NCI-H2227 treated with DMSO at 0.1 percent for 48 hours (cell line): ENCODE measurements at places on chromosomes 3 and 15.

DNA sequence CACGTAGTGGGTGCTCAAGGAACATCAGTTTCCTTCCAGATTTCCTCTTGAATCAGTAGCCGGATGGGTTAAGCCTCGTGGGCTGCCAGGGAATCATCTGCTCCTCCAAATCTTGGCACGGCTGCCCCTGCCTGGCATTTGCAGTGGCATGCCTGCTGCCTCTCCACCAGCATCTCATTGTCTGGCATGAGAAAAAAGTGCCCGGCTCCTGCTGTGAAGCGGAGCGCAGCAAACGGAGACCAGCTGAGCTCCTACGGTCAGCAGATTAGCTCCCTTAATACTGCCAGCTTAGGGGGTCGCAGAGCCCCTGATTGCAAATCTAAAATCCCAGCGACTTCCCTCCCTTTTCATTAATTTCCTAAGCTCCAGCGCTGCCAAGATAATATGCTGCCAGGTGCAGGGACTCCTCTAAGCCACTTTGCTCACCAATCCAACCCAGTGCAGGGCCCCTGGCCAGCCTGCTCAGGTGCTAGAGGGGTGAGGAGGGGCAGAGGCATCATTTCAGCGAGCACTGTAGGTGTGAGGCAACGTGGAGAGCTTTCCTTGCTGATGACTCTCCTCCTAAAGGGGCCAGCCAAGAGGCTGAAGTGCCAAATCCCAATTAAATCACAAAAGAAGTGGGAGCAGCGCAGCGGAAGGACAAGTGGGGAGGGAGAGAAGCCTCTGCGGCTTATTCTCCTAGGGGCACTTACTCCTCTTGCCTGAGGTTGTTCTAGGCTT is 49.6 kb upstream of the ST8SIA2 start:
- peak; percentile 28 for DNase-seq

DNA sequence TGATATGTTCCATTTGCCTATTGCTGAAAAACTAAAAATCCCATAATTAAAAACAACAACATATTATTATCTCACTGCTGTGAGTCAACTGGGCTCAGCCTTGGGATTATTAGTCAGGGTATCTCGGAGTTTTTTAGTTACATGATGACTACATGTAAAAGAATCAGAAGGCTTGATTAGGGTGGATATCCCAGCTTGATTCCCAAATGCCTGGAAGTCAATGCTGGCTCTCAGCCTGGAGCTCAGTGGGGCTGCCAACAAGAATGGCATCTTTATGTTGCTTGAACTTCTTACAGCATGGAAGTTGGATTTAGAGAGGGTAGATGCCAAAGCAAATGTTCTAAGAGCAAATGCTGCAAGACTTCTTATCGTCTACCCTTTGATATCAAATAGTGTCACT is 278.5 kb downstream of the PLOD2 start:
- no peak for DNase-seq

GRCh38 chr3:124669470-124669869 is 60.8 kb upstream of the UMPS start:
- DNase-seq = no peak

GRCh38 chr15:50018491-50018890 is 100.5 kb downstream of the ATP8B4 start:
- DNase-seq = no peak

GRCh38 chr3:148711981-148712666 is 14.4 kb downstream of the AGTR1 start:
- no peak for DNase-seq

GRCh38 chr3:131147534-131147933 is 120.9 kb downstream of the NEK11 start:
- DNase-seq = no peak
